ENCODE measurements at places on chromosomes 11 and 22.

- peak; percentile 91 for DNase-seq
These were observed 135.7 kb downstream of the TMEM135 start for GRCh38 chr11:87173185-87174039.

DNA sequence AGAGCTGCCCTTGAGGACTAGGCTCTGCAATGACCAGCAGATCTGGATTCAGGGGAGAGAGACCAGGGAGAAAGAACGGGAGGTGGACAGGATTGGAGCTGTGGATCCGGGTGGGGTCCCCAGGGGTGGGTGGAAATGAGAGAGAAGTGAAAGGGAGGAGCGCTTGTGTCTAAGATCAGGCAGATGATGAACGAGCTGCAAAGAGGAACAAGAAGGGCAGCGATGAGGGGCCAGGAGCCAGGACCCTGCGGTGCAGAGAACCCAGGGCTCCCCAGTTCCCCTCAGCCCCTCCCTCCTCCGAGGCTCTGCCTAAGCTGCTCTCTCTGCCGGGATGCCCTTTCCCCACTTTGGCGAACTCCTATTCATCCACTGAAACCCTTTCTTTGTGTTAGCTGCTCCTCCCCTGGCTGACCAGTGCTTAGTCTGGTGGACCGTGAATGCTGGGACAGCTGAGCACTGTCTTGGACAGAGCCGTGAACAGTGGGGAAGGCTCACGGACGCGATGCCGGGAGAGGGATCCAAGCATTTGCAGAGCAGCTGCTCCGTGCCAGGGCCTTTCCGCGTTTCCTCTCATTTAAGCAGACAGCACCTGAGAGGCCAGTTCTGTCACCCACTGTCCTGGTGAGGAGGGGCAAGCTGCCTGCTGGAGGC is 35.9 kb downstream of the SHISAL1 start:
- no peak for DNase-seq

GRCh38 chr11:70796648-70797227 is 398.4 kb downstream of the CTTN start:
- DNase-seq: no peak

DNA sequence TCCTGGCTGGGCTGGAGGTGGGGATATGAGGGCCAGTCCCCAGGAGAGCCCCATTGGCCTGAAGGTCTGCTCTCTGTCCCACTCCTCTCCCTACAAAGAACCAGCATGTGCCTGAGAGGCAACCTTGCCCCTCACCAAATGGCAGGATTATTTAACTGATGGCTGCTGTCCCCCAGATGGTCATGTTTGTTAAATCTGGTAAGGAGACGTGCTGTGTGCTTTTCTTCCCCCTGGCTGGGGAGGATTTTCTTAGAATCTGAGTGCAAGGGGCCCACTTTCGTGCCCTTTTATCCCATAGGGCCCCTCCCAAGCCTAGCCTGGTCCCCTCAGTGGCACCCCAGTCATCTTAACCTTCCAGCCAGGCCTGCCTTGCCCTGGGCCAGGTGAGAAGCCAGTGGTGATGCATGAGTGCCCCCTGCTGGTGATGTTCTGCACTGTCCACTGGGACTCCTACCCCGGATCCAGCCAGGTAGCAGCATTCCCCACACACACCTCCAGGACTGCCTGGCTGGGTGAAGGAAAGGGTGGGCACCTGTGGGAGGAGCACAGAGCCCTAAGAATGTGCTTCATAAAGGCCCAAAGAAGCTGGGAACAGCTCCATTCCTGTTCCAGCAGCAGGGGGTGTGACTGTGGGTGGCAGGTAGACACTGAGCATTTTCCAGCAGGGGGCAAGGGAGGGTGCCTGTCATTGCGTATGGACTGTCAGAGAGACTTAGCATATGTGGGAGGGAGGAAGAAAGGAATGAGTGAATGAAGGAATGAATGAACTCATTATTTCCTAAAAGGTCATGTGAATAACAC is 28.9 kb downstream of the MFNG start:
- peak; percentile 44 for DNase-seq

DNA sequence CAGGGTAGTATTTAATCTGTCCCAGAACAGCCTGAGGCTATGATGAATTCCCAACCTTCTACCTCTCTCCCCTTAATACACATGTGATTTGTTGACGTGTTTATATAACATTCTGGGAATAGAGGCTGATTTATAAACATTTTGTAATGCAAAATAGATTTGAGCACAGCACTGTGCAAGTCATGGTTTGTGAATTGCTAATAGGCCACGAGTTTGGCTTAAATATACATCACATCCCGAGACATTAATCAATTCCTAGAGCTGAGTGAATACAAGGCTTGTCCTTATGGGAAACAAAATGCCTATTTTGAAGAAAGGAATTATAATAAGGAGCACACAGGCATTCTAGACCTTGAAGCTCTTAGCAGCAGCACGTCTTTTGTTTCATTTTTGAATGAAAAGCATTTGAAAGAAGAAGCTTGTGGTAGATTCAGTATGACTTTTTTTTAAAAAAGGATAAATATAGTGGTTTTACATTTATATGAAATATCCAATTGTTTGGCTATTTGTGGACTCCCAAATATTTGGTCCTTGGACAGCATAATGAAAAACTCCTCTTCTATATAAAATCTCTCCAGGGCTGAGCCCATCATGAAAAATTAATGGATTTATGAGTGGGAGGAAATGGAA is 116.4 kb downstream of the SLC17A6 start:
- peak; percentile 40 for DNase-seq

DNA sequence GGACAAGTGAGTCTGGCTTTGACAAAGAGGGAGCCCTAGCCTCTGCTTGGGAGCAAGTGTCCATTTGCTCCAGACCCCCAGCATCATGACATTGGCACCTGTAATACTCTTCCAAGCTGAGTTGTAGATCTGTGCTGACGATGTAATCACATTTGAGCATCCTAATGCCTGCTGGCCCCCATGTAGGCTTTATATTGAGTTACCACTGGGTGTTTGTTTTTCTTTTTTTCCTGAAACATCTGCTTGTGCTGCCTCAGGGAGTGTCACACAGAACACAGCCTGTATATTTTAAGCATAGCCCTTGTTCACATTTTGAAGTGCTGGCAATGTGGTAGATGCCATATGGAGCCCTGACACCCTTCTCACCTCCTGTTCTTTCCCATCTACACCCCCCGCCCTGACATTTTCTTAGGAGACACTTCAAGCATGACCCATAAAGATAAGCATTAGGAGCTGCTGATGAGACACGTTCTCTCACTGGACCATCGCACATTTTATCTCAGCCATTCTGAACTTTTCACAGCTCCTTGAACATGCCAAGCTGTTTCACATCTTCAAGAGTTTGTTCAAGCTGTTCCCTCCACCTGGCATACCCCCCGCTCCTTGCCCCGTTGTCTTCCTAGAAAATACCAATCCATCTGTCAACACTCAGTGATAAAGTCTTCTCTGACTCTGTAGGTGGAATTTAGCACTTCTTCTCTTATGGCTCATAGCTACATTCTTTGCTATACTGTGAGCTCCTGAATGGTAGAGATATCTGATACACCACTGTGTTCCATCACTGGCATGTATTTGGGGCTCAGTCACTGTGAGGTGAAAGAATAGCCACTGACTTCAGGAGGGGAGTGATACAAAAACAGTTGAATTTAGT is 128.7 kb downstream of the TRIM44 start:
- DNase-seq: no peak

- DNase-seq: no peak
These were observed 518 bp upstream of the GALNT18 start for GRCh38 chr11:11622340-11622706.

- DNase-seq: no peak
These were observed 44.4 kb upstream of the MYEOV start for GRCh38 chr11:69249311-69250185.

DNA sequence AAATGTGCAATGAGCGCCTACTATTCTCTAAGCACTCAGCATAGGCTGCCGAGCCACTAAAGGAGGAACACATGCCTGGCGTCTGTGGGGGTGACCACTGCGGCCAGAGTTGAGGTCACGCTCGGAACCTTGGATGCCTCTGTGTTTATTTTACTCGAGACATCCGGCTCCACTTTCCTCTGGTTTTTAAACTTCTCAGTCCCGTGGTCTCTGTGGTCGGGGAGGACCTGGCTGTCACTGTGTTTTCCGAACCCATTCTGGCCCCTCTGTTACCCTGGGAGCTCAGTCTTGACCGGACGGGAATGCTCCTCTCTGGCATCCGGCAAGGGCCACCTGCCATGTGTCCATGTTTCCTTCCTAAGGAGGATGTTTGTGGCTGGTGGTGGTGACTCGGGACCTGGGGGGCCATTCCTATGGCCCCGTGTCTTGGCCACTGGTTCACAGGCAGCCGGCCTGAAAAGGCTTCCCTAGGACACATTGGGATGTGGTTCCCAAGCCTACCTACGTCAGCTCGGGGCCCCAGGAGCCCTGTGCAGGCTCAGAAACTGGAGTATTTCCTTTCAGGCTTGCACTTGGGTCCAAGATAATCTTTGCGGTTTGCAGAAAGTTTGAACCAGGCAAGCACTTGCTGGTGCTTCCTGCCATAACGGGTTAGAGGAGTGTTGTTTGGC is 46.7 kb upstream of the PARVG start:
- DNase-seq: no peak

DNA sequence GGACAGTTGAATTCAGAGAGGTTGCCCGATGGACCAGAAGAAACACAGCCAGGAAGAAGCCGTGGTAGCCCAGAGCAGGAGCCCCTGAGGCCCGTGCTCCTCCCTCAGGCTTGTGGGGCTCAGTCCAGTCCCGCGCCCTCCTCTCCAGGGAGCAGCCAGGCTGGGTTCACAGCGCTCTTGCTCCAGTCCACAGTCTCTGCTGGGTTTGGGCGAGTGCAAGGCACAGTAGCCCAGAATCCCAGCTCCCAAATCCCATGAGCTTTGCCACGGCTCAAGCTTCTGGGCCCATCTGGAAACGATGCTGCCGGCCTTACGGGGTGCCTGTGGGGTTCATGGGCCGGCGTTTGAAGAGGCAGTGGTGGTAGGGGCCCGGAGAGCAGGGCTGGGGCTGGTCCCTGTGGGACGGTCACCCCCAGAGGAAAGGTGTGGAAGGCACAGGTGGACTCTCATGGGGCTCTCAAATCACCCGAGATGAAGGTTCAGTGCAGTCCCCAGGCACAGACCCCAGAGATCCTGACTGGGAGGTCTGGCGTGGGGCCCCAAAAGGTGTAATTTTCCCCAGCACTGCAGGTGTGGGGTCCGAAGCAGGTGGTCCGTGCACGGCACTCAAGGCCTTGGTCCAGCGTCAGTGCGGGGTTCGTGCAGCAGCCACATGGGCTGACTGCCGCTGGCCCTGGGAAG is 30.6 kb upstream of the ATXN10 start:
- no peak for DNase-seq

GRCh38 chr22:20089977-20090729 is 10.1 kb downstream of the DGCR8 start:
- DNase-seq: no peak

DNA sequence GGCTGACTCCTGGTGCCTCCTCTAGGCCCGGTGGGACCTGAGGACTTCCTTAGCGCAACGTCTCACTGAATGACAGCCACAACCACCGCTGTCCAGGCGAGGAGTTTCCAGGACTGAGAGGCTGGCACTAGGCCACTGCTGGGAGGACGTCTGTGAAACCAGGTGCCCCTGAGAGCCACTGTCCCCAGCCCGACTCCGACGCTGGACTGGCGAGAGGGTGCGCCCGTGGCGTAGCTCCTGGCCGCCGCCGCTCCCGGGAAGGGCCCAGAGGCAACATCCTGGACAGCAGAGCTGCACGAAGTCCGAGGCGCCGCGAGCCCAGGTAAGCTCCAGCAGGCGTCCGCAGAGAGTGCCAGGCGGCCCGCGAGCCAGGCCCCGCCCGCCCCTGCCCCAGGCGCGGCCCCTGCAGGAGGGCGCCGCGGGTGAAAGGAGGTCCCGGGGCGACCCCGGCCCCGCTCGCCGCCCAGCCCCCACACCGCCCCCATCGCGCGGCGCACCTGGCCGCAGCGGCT is 525 bp downstream of the DGCR2 start:
- DNase-seq: no peak

DNA sequence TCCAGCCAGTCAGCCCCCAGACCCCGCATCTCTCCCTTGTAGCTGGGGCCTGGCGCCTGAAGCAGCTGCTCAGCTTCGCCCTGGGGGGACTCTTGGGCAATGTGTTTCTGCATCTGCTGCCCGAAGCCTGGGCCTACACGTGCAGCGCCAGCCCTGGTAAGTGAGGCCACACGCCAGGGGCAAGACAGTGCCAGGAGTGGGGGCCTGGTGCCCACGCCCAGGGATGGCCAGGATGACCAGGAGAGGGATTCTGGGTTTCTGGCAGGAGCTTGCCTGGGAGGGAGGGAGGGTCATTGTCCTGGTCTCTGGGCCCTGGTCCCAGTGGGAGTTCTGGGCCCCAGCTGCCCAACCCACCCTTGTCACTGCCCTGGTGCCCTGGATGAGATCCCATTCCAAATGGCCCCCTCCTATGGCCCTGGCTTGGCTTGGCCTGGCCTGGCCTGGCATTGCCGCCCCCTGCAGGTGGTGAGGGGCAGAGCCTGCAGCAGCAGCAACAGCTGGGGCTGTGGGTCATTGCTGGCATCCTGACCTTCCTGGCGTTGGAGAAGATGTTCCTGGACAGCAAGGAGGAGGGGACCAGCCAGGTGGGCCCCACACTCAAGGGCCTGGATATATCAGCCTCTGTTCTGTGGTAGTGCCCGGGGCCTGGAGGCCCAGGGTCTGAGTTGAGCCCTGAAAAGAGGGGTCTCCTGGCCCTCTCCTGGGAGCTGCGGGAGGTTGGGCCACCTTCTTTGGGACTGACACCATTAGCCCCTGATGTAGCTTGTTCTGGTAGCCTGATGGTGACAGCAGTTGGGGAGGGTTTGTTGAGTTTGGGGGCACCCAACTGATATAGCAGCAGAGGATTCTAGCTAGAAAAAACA is 3.7 kb downstream of the SLC39A13 start:
- DNase-seq: no peak

GRCh38 chr22:20110359-20110985 is 5.4 kb upstream of the RANBP1 start:
- no peak for DNase-seq

GRCh38 chr11:109018639-109019038 is 353.8 kb downstream of the DDX10 start:
- no peak for DNase-seq

DNA sequence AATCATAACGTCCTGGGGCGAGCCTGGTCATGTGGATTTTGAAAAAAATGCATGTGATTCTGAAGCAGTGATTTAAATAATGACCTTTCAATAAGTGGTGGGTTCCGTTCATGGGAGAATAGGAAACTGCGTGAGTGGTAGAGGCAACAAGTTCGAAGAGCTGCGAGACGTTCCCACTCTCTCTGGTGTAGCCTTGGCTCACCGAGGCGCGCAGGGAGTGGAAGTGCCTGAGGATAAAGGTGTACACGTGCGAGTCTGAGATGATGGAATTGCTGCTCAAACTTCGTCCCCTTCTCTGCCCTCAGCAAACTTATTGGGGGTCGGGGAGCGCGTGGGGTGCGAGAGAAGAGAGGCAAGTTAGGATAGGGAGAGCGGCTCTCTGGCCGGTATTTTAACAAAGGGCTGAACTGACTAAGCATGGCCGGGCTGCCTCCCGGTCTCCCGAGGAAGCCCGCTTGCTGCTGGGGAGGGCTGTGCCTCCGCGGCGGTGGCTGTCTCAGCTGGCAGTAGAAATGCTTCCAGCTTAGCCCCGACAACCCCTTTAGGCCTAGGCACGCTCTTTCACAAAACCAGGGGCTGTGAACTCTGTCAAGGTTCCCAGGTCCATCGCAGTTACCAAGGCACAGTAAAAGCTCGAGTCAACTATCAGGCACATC is 875 bp upstream of the STT3A start:
- peak; percentile 42 for DNase-seq

All from renal cortical epithelial cell (primary cell).